ENCODE measurements at places on chromosomes 2 and 18.
A peak's percentile ranks its signal among the peaks of the same experiment; 100 is the strongest.

DNA sequence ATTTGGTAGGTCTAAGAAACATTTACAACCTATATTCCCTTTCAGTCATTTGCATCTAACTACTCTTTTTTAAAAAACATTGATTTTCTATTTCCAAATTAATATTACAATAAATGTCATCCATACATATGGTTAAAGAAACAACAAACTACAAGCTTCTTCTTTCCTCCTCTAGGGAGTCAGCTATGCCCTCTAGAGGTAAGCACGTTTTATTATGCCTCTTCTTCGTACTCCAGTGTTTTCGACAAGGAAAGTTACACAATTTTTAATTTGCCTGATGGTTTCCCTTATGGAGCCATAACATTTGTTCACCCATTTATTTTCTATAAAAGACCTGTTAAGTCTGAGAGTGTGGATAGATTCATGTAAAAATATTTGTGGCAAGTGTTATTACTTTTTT is 183.4 kb upstream of the CDH7 start:
- peak; percentile 42 for DNase-seq

DNA sequence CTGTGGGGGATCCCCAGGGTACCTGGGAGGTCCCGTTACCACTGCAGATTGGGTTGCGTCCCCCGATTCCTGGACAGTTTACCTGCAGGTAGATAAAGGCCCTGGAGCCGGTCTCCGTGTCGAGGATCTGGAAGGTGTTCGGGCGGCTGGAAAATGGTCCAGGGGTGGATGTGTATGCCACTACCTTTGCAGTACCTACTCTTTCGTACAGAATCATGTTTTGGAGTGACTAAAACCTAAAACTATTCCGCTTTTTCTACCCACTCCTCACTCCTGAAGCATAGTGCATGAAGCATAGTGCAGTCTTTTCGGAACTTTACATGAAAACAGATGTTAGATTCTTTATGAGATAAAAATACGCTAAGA is 418 bp downstream of the WDR75 start:
- no peak for DNase-seq

- no peak for DNase-seq
Observed at GRCh38 chr2:163647300-163647699, 88.5 kb downstream of the FIGN start.

DNA sequence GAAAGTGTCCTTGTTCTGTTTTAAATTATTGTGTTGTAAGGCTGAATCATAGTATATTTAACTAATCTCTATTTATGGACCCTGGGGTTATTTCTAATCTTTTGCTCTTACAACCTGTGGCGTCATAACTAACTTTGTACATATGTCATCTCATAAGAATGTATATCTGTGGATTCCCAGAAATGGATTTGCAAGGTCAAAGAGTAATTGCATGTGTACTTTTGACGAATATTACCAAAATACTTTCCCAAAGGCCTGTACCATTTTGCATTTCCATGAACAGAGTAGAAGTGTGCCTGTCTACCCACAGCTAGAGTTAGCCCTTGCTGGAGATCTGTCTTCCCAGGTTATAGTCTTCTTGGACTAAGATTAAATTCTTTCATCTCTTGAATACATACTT is 42.8 kb downstream of the SEMA4F start:
- no peak for DNase-seq

GRCh38 chr2:26112201-26112600 is 60.7 kb upstream of the GAREM2 start:
- DNase-seq = no peak

DNA sequence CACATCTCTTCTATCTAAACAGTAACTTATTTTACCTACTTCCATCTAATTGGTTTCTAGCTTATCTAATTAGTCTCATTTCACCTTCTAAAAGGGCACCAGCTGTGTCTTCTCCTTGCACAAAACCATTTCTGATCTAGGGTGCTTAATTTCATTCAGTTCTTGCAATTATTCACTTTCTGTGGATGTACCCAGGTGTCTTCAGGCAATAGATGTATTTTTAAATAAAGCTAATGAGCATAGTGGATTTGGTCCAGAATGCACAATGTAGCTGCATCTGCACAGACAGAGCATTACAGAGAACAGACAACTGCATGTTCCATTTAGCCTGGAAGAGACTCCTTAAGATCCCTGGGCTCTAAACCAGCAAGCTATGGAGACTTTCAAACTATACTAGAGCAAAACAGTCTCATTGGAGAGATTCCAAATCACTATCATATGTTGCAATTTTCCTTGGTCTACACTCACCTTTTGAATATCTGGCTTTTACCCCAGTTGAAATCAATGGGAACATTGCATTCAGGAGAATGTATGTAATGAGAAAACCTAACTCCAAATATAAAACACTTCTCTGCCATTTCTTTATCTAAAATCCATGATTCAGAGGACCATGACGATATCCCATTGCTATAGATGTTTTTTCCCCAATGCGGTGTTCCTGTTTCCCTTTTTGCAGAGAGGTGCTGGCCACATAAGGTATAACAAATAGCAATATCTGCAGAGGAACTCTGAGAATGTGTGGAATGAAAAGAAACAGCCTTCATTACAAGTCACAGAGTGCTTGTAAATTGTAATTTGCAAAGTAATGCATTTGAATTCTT is 3.5 kb upstream of the RFX8 start:
- DNase-seq = no peak

DNA sequence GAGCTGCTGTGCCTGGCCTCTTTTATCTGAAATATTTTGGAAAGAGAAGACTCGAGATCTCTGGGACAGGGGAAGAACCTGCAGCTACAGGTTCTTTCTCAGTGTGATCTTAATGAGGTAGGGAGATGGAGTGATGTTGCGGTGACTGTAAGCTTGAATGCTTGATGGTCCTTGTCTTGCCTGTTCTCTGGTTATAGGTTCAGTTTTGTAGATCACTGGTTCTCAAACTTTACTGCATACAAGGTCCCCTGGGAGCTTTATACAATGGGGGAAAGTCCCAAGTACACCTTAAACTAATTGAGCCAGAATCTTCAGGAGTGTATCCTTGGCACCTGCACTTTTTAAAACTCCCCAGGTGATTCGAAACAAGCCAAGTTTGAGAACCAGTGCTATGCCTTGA is 136.7 kb upstream of the CXCR4 start:
- no peak for DNase-seq

GRCh38 chr2:134858245-134858644 is 19.8 kb downstream of the ACMSD start:
- DNase-seq = no peak

GRCh38 chr18:12417687-12418086 is 10.0 kb downstream of the PRELID3A start:
- no peak for DNase-seq

DNA sequence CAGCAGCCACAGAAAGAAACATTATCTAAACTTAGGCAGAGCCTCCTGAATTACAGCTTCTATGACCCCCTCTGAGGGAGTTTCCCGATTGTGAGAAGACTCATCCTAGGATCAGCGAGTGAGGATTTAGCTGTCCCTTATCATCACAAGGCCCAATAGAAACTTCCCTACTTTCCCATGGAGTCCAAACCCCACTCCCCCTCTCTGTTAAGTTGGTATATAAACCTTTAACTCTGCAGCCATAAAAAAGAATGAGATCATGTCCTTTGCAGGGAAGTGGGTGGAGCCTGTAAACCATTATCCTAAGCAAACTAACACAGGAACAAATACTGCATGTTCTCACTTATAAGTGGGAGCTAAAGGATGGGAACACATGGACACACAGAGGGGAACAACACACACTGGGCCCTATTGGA is 78.8 kb downstream of the MYL12B start:
- DNase-seq = no peak

GRCh38 chr2:175855794-175856453 is 146.1 kb downstream of the LNPK start:
- DNase-seq = no peak

DNA sequence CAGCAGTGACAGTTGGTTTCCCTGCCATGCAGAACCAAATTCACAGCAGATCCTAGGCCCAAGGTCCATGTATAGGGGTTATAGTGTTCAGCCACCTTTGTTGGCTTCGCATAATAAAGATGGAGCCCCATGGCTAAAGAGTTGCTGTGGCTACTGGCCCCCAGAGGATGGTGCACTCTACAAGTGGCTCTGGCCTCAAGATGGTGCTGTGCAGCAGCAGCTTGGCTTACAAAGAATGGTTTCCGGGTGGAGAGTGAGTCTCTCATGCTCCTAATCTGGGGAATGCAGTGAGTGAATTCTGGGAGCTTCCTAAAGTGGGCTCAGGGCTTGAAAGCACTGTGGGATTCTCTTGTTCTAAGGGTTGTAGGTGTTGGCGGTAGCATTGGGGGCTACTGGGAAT is 1199.7 kb downstream of the CNTNAP5 start:
- DNase-seq = no peak

GRCh38 chr2:2570871-2571270 is 239.8 kb upstream of the MYT1L start:
- DNase-seq = no peak

DNA sequence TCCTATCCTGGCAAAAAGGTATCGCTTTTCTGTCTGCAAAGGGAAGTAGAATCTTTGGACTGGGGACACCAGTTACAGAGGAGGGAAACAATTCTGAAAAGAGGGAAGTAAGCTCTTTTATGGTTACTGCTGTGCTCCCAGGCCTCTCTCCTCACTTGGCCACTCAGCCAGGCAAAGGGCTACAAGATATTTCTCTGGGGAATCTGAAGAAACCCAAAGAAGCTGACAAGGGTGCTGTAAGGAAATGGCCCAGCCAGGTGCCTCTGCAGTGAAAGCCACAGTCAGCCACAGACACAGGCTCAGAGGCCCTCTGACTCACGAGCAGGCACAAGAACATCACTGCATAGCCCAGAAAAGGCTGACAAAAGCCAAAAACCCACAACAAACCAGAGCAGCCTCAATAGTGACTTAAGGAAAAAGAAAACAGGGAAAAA is 5.8 kb downstream of the HDLBP start:
- DNase-seq = no peak

DNA sequence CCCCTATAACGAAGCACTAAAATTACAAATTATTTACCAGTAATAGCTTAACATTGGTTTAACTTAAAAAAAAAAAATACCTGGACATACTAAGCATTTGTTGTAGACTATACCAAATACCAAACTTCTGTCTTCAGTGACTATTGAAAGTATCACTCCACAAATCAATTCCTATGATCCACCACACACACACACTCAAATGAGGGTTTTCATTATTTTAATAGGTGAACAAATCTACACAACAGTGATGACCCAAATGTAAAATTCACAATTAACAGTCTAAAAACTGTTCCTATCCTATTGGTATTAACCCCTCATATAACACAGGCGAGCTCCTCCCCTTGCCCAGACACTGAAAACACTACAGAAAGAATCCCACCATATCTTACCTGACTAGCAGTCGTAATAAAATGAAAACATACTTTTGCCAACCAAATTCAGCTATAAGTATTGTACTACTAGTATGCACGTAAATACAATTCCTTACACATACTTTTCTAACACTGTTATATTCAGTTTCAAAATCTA is 2.5 kb downstream of the SP3 start:
- no peak for DNase-seq

DNA sequence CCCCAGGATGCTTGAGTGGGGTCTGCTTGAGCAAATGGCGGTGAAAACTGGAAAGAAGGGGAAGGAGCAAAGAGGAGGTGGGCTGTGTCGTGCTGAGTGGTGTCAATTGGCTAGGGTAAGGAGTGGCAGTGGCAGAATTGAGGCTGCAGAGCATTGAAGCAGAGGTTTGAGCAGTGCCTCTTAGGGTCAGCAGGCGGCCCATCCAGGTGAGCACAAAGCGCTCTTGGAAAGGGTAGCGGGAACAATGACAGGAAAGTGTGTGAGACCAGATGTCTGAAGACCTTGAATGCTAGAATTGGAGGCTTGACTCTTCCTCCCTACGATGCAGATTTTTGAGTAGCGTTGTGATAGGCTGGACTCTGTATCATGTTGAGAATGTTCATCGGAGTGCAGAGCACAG is 39.3 kb upstream of the IL1R1 start:
- no peak for DNase-seq

GRCh38 chr2:236638707-236639106 is 69.1 kb downstream of the ACKR3 start:
- no peak for DNase-seq

DNA sequence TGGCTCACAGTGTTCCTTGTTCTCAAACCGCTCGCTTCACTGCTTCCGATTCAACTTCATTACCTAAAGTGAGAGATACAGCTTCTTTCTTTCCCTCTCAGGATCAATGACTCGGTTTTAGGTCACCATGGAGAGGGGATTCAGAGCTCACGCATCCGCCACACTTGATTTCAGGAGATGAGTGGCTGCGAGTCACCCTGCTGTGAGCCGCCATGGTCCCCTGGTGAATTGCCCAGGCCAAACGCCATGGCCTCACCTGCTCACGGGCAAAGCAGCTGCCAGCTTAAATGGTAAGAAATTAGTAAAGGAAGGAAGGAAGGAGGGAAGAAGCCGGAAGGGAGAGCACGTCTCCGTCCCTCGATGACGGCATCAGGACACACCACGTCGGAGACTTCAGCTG is 60.5 kb downstream of the ADNP2 start:
- no peak for DNase-seq

DNA sequence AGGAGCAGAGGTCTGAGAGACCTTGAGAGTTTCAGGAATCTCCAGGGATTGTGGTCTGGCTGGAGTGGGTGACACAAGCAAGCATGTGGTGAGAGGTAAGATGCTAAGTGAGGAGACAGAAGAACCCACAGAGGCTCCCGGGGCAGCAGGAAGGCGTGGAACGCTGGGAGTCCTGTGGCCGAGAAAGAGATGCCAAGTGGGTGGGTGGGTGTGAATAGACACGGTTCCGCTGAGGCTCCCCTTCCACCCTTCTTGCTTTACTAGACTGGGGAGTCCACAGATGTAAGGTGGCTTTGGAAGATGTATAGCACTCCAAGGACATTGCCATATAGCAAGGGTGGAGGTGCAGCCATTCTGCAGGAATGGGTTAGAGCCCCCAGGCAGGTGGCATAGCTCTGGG is 4.2 kb downstream of the TEX51 start:
- DNase-seq = no peak

GRCh38 chr18:79812052-79812451 is 14.3 kb downstream of the KCNG2 start:
- no peak for DNase-seq

DNA sequence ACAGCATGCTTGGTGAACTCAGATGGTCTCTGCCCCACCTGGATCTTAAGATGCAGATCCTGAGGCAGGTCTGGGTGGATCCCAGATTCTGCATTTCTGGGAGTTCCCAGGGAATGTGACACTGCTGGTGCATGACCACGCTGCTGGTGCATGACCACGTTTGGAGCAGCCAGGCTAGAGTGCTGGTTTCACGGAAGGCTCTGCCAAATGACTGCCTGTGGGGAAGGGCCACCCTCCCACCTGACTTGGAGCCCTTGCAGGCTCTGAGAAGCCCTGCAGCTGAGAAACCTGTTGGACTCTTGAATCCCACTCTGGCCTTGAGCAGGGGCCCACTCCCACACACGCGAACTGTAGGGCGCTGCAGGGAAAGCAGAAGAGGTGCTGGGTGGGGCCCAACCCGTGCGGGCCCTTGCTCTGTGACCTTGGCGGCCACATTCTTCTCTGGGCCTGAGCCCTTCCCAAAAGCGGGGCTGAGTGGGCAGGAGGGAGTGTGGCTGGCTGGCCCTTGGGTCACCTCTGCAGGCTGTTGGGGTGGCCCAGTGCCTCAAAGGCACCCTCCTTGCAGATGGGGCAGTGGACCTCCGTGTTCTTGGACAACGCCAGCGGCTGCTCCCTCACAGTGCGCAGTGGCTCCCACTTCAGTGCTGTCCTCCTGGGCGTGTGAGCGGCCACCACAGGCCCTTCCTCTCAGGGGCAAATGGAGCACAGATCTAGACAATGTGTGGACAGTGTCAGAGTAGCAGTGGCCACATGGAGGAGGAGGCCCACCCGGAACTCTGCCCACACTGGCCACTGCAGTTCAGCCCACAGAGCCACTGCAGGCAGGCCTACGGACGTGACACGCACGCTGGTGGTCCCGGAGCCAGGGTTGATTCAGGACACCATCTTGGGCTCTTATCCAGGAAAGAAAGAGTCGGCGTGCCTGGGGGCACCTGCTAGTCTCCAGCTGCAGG is 7.9 kb downstream of the ERFE start:
- DNase-seq = no peak
